HFFc6 (cell line): ENCODE measurements at places on chromosomes 12 and 14. TPM values are rescaled to one million over a fixed set of nuclear protein-coding genes. Genes with fewer than 3 reads are reported as not detected.

The C3AR1 gene
- total RNA-seq = 0.71 to 0.92 TPM (median 0.80 TPM) in 3 replicates

The SERPINA10 gene
- total RNA-seq = not detected in 3 replicates

The TNS2 gene
- 40.9 to 59.5 TPM (median 54.4 TPM) in 3 replicates for total RNA-seq

The TAMALIN gene
- total RNA-seq = 0.56 to 0.66 TPM (median 0.64 TPM) in 3 replicates

The MYH6 gene
- total RNA-seq = not detected in 3 replicates

The DBX2 gene
- total RNA-seq = not detected in 3 replicates

The OR11G2 gene
- total RNA-seq = not detected in 3 replicates

The TNFRSF1A gene
- 105 and 106 TPM in 2 replicates for total RNA-seq

The ZBTB42 gene
- total RNA-seq = 1.5 to 1.7 TPM (median 1.6 TPM) in 3 replicates

The CCDC38 gene
- total RNA-seq = not detected in 3 replicates

The CCDC177 gene
- total RNA-seq = not detected in 3 replicates

The SMIM41 gene
- total RNA-seq = not detected in 3 replicates

The PROX2 gene
- total RNA-seq = not detected in 3 replicates
